ENCODE measurements at places on chromosomes 5 and 9. TPM values are rescaled to one million over a fixed set of nuclear protein-coding genes. Genes with fewer than 3 reads are reported as not detected.

The DMRT2 gene
- 0.19 TPM for total RNA-seq

The CA9 gene
- 0.48 TPM for total RNA-seq

The ZDHHC11B gene
- 5.5 TPM for total RNA-seq

- no peak for DNase-seq
Observed at GRCh38 chr5:122532035-122532434, 220.0 kb downstream of the SNCAIP start.

- DNase-seq = no peak
Observed at GRCh38 chr9:132042324-132042723, 37.3 kb downstream of the MED27 start.

DNA sequence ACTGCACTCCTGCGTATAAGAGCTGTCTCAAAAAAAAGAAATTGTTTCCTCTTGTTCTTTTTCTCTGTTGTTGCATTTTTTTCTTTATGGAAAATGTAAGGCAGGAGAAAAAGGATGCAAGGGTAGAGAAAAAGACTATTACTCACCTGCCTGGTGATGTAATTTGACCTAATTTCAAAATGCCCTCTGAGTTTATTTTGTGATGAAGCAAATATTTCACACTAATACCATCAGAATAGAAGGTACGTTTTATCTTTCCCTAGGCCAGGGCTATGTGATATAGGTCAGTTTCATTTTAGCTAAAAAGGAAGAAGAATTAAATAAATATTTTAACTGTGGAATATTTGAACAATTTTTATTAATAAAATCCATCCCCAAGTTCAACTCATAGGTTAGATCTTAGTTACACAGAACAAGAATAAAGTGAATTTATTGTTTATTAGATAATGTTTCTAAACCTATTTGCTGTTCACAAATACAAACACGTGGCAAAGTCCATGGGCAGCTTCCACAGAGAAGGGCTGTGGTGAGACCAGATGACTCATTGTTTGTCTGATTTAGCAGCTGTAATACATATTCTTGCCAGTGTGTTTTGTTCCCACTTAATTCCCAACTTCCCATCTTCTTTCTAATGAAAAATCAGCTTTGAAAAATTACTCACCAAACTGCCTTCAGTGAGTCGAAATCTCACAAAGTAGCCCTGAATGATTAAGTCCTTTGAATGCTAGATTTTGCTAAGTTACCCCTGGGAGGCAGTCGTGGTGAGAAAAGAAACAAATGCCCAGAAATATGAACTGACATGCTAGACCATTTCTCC, 52.8 kb upstream of the CCDC112 start:
- no peak for DNase-seq
